ENCODE measurements at places on chromosomes 12 and 14.

DNA sequence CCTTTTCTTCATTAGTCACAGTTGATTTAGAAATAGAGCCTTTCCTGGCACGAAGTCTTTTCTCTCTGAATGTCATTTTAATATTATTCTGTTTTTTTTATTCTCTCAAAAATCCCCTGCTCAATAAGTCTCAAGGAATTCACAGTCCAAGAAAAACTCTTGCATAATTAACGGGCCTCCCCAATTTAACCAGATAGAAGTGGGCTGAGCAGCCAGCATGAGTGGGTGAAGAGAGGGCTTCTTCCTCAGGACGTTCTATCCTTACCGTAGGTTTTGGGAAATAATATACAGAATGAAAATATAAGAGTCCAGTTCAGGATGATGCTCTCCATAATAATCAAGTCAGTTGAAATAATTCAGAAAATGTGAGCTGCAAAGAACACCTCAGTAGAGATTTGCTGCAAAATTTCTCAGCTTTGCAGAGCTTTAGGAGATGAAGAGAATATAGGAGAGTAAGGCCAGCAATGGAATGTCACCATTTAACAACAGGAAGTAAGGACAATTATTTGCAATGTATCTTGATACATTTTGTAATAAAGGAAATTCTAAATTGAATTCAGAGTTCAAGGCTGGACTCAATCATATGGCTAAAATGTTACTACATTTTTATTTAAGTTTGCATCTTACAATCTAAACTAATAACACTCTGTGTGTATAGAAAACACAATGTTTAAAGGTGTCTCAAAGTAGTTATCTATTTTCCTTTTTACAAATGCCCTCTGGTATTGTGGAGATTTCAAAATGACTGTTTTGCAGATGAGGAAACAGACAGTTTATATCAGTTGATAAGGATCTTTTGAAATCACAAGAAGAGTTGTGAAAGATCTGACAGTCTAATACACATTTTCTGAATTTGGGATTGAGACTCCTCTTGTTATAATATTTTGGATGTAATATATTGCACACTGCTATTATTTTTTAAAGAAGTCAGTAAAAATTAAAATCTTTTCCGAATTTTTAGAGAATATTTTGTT lies 1724.1 kb upstream of the SEL1L start:
- no peak for DNase-seq

GRCh38 chr12:69389831-69390230 lies 30.3 kb downstream of the YEATS4 start:
- DNase-seq = no peak

- DNase-seq = no peak
Observed at GRCh38 chr12:117774941-117775775, 193.6 kb downstream of the KSR2 start.

- DNase-seq = no peak
Observed at GRCh38 chr12:123122626-123123025, 28.3 kb downstream of the PITPNM2 start.

DNA sequence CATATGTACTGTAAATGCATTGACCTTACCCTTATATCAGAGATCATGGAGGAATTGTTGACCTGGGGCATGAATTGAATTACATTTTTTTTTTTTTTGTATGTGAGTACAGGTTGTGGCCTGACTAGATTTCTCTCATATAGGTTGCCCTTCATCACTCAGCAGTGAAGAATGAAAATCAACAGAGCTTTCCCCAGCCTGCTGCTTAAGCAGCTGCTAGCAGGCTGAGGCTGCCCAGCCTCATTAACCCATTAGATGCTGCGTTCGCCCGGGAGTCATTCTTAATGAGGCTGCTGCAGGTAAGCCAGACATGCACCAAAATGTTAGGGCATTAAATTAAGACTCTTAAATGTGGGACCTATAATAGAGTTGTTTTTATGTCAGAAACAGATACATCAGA lies 236.0 kb downstream of the ETNK1 start:
- no peak for DNase-seq

DNA sequence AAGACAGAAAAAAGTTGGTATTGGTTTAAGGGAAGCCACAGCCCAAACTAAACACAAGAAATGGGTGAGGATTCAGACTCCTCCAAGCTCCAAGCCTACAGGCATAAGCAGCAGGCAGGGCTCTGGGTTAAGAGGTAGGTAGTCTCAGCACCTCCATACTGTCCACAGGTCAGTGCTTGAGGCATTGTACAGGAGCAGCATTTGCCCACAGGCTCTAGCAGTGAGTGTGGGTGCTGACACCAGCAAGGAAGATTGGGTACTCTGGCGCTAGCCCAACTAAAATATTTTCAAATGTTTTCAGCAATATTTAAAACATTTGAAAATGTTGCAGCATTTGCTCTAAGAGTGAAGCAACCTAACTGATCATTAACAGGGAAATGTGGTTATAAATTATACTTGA lies 33.1 kb downstream of the FERMT2 start:
- DNase-seq = no peak

- no peak for DNase-seq
Observed at GRCh38 chr14:36582011-36582873, at the start of gene NKX2-8. TSS of gene NKX2-8 (minus strand) at chr14:36582614. CDS start at chr14:36582389, 225 bp downstream.

DNA sequence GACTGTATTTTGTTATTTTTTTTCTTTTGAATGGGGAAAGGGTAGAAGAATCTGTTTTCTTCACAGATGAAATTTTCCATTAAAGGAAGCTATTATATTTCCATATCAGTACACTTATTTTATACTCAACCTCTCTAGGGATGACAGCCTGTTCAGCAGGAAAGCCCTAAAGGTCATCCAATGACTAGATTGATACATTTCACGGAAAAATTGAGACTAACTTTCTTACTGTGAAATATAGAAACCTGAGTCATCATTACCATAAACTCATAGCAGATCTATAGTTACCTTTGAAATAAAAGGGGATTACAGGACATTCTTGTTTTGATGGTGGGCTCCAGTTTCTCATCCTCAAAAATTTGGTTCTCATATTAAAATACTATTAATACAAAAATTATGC lies 36.1 kb upstream of the PTCSC3 start:
- DNase-seq = no peak

DNA sequence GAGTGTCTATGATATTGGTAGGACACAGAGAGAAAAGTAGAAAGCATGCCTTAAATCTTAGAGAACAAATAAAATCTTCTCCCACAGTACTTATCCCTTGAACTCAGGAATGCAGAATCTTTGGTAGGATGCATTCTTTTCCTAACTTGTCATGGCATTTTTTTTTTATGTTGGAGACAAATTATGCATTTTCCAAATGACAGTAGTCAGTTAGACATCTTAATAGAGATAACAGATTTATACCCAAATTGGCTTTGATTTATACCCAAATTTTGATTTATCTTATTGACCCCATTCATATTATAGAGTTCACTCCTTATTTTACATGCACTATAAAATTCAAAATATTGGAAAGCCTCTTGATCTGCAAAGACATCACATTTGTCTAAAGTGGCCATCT lies 132.9 kb downstream of the CNTN1 start:
- DNase-seq = no peak

DNA sequence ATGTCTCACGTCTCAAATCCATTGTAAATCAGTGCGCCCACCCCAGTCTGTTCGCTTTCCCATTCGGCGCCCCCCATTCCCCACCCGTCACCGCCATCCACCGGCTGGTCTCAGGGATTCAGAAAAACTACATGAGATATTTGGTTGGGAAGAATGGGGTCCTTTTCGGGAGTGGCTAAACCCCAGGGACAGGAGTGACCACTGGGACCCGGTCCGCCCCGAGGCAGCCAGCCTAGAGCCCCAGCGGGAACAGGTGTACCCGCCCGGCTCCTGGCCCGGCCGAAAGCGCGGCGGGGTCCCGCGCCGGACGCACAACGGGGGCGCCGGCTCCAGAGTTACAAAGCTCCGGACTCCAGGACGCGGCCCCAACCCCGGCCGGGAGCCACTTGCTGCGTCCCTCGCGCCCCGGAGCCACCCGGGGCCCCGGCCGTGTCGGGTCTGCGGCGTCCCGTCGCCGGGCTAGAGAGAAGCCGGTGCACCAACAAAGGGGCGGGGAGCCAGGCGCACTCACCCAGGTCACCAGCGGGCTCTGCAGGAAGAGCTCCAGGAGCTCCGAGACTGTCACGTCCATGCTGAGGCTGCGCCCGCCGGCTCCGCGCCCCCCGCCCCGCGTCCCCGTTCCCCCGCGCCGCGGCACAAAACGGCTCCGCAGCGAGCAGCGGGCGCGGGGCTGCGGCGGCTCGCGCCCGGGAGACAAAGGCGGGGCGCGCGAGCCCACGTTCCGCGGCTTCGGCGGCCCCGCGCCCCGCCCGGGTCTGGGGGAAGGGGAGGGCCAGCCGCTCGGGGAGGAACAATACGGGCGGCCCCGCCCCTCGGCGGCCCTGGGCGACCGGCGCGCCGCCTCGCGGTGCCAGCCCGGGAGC lies at the start of gene CCDC88C:
Gene CCDC88C, minus strand, starts transcription at position 701 of the 863 bp plus-strand sequence. Its CDS starts 130 bp downstream, at position 571.
- DNase-seq = peak; percentile 87

GRCh38 chr14:89700801-89701200 lies 253.7 kb downstream of the EFCAB11 start:
- DNase-seq = no peak

GRCh38 chr12:127245009-127245408 lies 1022.0 kb upstream of the TMEM132C start:
- DNase-seq = no peak

- DNase-seq = no peak
Observed at GRCh38 chr14:76050797-76051392, 65.3 kb downstream of the IFT43 start.

- DNase-seq = no peak
Observed at GRCh38 chr12:7758766-7759140, 6.3 kb upstream of the NANOGNB start.

- no peak for DNase-seq
Observed at GRCh38 chr14:31949709-31950108, 127.4 kb upstream of the ARHGAP5 start.

DNA sequence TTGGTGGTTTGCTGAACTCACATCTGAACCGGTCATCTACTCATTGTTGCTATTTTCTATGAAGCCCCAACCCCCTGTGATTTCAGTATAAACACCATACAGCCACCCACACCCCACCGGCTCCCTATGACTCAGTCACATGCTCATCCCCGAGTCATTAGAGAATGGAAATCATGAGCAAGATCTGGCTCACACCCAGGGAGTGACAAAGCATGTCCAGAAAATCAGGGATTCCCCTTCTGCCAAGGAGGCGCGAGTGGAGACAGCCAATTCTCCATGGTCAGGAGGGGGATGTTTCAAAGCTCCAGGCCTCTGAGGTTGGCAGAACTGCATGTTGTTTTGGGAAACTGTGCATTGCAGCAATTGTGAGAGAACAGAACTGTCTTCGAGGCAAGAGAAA lies 657.5 kb upstream of the TBX3 start:
- no peak for DNase-seq

GRCh38 chr14:98928418-98928817 lies 343.6 kb downstream of the BCL11B start:
- DNase-seq = no peak

GRCh38 chr14:89000007-89000942 lies 175.8 kb downstream of the TTC8 start:
- DNase-seq = no peak

DNA sequence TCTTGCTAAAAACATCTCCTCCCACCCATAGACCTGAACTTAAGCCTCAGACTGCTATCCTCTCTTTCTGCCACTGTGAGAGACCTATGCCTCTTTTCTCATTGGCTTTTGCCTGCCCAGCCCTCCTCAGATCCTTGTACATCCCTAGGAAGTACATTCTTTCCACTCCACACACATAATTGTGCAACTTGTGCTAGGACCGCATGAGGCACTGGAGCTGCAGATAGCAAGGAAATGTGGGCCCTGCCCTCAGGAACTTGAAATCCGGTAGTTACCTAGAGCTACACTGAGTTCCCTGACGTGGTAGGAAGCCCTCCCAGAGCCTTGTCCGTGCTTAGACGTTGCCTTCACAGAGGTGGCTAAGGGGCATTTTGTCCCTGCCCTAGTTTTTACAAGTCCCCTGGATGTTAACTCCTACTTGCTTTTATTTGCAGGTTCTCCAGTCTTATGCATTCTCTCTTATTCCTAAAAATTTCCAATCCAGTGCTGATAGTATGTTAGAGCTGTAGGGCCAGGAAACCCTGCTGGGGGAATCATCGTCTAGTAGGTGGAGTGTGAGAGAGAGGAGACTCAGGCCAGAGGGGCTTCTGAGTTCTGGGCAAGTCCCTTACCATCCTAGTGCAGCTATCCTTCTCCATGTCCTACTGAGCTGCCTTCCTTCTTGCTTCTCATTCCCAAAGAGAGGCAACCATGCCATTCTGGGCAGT lies 41.3 kb downstream of the NTF3 start:
- DNase-seq = no peak

DNA sequence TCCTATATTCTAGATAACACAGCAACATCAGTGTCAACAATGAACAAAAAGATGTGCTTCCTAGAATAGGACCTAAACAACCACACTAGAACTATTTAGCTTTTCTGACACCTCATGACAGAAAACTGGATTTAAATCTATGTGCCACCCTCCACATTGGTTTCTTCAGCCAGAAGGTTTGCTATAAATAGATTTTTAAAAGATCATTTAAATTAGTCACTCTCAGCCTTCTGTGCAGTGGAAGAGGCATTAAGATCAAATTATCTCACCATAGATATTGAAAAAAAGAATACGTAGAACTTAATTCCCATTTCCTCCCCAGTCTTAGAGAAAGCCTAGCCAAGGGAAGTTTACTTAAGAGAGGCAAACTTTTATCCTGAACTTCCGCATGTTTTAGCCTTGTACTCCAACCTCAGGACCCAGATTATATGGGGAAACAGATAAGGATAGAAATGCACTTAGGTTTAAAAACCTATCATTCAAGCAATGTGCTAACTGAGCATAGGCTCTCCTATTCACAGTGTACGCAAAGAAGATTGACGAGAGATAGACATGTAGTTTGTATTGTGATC lies 59.6 kb downstream of the NELL2 start:
- no peak for DNase-seq

DNA sequence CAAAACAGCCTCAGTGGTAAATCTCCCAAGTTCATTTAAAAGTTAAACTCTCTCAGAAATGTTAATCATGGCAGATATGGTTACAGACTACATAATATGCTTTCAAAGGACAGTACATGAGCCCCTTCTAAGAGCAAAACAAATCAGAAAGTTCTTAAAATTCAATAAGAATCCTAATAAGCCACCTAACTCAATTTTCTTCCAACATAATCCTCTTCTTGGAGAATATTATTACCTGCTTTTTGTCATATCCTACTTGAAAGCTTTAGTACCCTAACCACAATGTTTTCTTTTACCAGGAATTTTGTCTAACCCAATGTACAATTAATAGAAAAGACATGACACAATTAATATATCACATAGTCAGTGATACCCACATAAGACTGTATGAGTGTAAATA lies 236.5 kb upstream of the ATP2B1 start:
- DNase-seq = no peak

- DNase-seq = no peak
Observed at GRCh38 chr12:51873251-51873994, 14.5 kb upstream of the ANKRD33 start.
